Stimulated activated CD4-positive, alpha-beta T cell treated with anti-CD3 and anti-CD28 coated beads, TNF-alpha, amount 100 ng/mL, for 4 hours (primary cell): ENCODE measurements at places on chromosomes 16 and 17.
A peak's percentile ranks its signal among the peaks of the same experiment; 100 is the strongest.

DNA sequence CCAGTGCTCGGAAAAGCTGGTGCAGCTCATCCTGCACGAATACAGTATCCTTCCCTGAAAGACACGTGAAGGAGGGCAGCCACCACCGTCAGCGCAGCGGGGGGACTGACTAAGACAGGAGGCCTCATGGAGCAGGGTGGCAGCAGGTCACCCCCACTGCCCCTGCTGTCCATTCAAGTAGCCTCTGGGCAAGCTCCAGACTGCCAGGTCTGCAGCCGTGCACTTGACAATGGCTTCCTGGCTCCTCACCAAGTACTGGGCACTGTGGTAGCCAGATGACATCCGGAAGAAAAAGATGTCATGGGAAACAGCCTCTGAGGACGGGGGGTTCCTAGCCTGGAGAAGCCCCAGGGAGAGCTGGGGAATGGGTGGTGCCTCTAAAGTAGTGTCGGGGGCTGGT is 7.9 kb upstream of the MYO15A start:
- no peak for DNase-seq

- DNase-seq, result no peak
Measured at GRCh38 chr17:56914581-56915273, 878 bp upstream of the TRIM25 start.

GRCh38 chr16:15440852-15441251 is 6.5 kb downstream of the BMERB1 start:
- no peak for DNase-seq

GRCh38 chr16:53896722-53897121 is 192.8 kb downstream of the FTO start:
- DNase-seq, result no peak

DNA sequence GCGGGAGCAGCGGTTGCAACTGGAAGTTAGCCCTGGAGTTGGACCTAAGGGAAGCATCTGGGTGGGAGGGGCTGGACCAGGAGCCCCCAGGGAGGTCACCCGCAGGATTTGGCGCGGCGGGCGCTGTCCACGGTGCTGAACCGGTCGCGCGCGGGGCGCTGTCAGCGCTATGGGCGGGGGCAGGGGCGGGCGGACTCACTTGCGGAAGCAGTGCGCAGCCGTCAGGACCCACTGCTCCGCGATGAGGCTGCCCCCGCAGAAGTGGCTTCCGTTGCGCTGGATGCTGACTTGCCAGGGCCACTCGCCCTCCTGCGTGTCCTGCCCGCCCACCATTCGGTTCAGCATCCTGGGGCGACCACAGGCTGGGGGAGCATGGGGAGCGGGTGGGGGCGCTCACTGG is 4.5 kb downstream of the PRSS27 start:
- peak; percentile 74 for DNase-seq

- DNase-seq, result no peak
Measured at GRCh38 chr16:72169708-72170107, 2.2 kb downstream of the PMFBP1 start.

DNA sequence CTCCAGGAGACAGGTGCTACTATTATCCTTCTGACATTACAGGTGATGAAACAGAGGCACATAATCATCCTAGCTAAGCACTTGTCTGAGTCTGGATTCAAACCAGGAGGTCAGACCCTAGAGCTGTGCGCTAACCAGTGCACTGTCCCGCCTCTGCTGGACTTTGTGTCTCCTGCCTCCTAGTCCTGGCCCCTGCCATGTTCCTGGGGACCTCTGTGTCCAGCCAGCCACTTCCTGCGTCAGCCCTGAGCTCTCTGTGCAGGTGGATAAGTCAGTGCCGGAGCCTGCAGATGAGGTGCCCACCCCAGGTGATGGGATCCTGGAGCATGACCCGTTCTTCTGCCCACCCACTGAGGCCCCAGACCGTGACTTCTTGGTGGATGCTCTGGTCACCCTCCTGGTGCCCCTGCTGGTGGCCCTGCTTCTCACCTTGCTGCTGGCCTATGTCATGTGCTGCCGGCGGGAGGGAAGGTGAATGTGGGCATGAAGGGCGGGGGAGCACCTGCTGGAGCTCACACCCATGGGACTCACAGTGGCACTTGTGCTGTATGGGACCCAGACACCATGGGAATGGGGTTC is 4.2 kb downstream of the SGCA start:
- no peak for DNase-seq

DNA sequence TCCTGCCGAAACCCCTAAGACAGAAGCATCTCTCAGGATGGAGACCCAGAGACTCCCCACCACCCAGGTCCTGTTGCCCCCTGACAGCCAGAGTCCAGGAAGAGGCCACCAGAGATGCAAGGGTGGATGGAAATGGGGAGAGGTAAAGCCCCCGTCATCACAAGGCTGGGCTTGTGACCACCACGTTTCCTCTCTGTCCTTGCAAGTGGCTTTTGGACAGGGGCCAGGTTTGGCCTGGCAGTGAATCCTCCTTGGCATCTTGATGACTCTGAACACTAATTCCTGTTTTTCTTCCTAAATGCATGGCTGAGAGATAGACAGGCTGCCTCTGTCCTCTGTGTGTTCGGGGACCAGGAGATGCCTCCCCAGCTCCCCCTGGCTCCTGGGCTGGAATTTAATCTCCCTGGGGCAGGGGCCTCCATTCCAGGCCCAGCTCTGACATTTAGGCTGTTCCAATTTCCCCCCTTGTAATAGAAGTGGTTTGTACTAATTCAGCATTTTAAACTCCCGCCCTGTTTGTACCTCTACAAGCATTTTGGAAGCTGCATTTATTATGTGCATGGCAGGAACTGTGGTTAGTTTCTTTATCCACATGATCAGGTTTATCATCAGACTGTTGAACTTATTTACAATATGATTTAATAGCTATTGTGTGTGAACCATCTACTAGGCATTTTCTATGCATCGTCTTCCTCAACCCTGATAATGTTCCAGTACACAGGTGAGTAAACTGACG is 116.1 kb upstream of the IRX6 start:
- DNase-seq, result no peak

GRCh38 chr17:78884148-78884825 is 18.7 kb downstream of the CEP295NL start:
- DNase-seq, result no peak
